H1 (cell line): ENCODE measurements at places on chromosomes 3 and 15.

DNA sequence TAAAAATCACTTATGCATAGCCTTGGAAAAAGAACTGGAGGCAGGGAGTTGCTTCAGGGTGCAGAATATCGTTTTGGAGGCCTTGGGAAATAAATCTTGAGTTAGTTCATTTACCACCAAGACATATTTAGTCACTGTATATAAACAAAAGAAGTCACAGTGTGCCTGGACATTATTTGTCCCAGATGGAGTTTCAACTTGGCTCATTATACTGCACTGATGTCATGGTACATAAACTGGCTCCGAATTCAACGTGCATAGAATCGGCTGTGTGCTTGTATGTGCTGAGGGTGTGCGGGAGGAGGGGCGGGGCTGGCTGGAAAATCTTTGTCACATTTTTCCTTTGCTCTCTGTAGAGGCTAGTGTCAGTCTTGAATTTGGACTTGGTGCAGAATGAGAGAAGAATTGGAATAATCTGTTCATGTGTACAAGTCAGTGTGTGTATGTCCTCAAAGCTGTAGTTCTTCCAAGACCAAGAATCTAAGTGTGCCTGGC lies 86.6 kb downstream of the FNDC3B start:
- no peak for DNase-seq

DNA sequence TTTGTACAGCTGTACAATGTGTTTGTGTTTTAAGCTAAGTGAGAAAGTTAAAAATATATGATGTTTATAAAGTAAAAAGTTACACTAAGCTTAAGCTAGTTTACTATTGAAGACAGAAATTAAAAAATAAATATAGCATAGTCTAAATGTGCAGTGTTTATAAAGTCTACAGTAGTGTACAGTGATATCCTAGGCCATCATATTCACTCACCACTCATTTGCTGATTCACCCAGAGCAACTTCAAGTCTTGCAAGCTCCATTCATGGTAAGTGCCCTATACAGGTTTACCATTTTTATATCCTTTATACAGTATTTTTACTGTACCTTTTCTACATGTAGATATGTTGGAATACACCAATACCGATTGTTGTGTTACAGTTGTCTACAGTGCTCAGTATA lies 553.2 kb upstream of the TBL1XR1 start:
- no peak for DNase-seq

- no peak for DNase-seq
These were observed 445.2 kb upstream of the MDFIC2 start for GRCh38 chr3:70757658-70758057.

GRCh38 chr3:121592856-121593702 lies at the start of gene FBXO40:
Gene FBXO40, plus strand, starts transcription at chr3:121593379. Its CDS starts 27,197 bp downstream, at chr3:121620576.
- peak; percentile 68 for DNase-seq

DNA sequence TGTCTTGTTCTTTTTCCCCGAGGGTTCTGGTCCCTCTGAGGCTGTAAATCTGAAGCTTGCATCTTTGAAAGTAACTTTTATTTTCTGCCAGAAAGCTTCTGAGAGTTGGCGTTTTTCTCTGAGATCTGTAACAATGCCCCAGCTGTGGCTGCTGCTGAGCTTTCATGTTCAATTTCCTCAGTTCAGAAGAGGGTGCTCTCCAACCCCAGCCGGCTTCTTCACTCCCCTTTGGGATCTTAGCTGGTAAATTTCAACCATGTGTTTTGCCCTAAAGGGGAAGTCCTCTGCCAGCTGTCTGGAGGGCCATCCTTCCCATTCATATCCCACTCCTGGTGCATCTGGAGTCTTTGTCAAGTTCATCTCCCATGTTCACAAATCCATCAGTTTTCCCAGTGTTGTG lies 18.3 kb upstream of the CFAP100 start:
- DNase-seq = no peak

GRCh38 chr15:81157195-81157938 lies 23.3 kb downstream of the CFAP161 start:
- no peak for DNase-seq

DNA sequence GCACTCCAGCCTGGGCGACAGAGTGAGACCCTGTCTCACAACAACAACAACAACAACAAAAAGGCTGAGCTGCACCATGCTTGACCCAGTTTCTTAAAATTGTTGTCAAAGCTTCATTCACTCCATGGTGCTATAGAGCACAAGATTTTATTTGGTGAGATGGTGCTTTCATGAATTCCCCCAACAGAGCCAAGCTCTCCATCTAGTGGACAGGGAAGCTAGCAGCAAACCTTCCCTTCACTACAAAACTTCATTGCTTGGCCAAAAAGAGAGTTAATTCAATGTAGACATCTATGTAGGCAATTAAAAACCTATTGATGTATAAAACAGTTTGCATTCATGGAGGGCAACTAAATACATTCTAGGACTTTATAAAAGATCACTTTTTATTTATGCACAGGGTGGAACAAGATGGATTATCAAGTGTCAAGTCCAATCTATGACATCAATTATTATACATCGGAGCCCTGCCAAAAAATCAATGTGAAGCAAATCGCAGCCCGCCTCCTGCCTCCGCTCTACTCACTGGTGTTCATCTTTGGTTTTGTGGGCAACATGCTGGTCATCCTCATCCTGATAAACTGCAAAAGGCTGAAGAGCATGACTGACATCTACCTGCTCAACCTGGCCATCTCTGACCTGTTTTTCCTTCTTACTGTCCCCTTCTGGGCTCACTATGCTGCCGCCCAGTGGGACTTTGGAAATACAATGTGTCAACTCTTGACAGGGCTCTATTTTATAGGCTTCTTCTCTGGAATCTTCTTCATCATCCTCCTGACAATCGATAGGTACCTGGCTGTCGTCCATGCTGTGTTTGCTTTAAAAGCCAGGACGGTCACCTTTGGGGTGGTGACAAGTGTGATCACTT lies 2.0 kb downstream of the CCR5 start:
- DNase-seq = no peak

- DNase-seq = no peak
These were observed 15.0 kb upstream of the SEC22A start for GRCh38 chr3:123186695-123187094.

GRCh38 chr15:66883284-66883911 lies 181.4 kb downstream of the SMAD6 start:
- peak; percentile 89 for DNase-seq

GRCh38 chr3:148884261-148884660 lies 19.2 kb downstream of the CPA3 start:
- DNase-seq = no peak

- no peak for DNase-seq
These were observed 196.2 kb downstream of the ROBO2 start for GRCh38 chr3:77236118-77236517.

DNA sequence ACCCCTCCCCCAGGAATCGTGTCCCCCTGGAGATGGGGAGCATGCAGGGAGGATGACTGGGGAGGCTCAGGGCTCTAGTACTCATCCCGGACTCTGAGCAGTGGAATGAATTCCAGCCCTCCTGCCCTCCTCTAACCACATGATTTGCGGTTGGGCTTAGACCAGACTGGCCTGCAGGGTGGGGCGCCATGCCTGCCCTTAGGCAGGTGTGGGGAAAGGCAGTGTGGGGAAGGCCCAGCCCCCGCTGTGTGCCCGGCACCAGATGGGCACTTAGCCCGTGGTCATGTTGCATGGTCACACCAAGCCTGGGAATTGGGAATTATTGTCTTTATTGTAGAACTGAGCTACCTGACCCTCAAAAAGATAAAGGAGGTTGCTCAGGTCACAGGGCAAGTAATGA lies 283.8 kb downstream of the TLE3 start:
- DNase-seq = no peak

DNA sequence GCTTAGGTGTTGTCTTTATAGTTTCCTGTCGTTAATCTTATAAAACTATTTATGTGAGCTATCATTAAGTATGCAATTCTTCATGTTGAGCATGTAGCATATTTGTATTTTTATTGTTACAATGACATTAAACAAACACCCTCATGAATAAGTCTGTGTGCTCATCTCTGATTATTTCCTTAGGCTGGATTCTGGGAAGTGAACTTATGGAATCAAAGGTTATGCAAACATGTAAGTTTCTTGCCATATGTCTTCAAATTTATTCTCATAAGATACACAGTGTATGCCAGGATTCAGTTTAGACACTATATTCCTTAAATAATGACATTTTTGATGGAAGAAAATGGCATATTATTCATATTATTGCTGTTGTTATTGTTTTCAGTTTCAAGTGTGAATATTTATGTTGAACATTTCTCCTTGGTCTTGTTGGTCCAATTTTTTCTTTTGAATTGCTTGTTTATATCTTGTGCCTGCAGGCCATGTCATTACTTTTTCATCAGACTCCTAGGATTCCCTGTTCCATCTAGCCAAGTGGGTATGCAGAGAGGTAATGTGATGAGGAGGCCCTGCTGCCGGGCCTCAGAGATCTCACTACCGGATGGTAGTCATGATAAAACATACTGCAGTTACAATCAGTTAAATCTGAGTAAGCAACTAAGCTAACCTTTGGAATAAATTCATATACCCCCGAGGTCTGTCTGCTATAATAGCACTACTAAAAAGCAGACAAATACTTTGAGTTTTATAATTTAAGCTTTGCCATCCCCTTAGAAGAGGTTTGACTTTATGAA lies 684.3 kb upstream of the SGO1 start:
- DNase-seq = no peak

DNA sequence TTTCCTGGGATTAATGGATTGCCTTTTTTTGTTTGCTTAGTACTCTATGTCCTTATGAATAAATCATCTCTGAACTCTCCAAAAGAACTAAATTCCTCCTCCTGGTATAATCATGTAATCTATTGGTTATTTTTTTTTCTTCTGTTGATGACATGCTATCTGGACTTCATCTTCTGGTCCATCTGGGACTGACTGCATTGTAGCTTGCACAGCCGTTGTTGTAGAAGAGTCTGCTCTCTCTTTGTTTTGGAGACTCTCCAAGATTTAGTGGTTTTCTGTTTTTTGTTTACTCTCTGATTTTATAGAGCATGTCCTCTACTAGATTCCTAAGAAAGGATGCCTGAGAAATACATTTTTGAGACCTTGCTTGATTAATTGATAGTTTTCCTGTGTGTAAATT lies 19.1 kb downstream of the IREB2 start:
- no peak for DNase-seq

DNA sequence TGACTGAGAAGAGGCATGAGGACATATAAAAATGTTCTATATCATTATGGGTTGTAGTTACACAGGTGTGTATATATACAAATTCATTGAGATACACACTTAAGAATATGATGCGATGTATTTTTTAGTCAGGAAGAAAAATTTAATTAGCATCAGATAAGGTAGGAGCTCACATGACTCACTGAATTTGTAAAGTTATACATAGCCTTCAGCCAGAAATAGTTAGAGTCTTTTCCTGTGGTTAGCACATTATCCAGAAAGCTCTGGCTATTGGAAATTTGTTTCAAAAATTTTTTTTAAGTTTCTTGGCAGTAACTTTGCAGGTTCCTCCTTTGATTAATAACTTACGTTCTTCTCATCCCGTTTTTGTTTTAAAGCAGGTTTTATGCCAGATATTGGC lies 88.6 kb downstream of the STT3B start:
- DNase-seq = no peak

- DNase-seq = peak; percentile 75
These were observed 81.9 kb upstream of the PLXND1 start for GRCh38 chr3:129688271-129688895.

- DNase-seq = no peak
These were observed 7.3 kb upstream of the TRNT1 start for GRCh38 chr3:3119393-3119851.

GRCh38 chr3:62109534-62109933 lies 263.8 kb downstream of the FEZF2 start:
- no peak for DNase-seq

- DNase-seq = no peak
These were observed 33.4 kb downstream of the IGDCC3 start for GRCh38 chr15:65344214-65344913.
